ENCODE measurements at places on chromosomes 4 and X.

GRCh38 chrX:39854772-39855747 is 242.7 kb downstream of the BCOR start:
- DNase-seq, result no peak

DNA sequence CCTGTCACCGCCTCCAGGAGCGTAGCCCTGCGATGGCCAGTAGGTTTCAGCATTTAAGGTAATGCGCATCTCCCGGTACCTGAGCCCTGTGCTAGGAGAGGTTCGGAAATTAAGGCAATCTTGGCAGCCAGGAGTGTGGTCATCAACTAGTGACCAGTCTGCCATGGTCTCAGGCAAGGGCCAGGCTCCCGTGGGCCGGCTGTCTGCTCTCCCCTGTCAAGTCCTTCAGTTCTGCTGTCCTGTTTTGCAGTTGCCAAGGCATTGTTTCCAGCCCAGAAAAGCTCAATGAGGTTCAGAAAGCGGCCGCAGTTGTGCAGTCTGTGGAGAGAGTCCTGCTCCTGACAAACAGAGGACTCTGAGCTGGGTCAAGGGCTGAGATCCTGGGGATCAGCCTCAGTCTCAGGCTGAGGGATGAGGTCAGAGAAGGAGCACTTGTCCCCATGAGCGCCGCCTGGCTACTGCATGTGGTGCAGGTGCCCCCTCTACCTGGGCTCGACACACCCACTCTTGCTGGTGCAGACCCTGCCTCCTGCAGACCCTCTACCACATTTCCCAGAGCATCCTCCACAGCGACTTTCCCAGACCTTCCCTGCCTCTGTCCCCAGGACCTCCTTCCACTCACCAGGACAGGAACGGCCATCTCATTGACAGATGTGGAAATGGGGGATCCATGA is 53.4 kb upstream of the PSAPL1 start:
- DNase-seq, result no peak

DNA sequence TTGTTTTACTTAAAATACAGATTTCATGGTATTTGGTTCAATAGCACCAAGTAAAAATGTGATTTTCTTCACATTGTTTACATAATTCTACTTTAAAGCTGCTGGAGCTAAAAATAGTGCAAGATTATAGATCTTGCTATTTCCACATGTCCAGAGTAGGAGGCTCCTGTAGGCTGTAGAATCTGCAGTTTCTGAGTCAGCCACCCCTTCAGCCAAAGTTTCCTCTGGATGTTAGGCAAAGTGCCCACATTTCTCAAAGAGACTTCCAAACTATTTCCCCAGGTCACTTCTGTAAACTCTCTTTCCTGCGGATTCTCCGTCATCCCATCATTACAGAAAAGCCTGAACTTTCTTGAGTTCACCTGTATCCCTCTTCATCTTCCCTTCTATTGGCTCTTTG is 342.5 kb upstream of the FSTL5 start:
- no peak for DNase-seq

- DNase-seq, result no peak
Measured at GRCh38 chrX:39425124-39425806, 624.0 kb downstream of the MID1IP1 start.

DNA sequence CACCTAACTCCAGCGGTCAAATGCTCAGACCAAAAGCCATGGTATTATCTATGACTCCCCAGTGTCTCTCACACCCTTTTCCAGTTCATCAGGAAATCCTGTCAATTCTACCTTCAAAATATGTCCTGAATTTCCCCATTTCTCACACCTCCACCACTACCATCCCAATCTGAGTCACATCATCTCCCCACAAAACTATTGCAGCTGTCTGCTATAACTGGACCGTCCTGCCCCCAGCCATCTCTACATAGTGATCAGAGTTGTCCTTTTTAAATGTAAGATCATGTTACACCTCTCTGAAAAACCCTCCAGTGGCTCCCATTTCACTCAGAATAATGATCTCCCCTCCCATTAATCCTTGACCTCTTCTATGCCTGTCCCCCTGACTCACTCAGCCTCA is 6.8 kb upstream of the ODAPH start:
- DNase-seq, result no peak

GRCh38 chr4:76361689-76362412 is 55.3 kb downstream of the STBD1 start:
- no peak for DNase-seq

DNA sequence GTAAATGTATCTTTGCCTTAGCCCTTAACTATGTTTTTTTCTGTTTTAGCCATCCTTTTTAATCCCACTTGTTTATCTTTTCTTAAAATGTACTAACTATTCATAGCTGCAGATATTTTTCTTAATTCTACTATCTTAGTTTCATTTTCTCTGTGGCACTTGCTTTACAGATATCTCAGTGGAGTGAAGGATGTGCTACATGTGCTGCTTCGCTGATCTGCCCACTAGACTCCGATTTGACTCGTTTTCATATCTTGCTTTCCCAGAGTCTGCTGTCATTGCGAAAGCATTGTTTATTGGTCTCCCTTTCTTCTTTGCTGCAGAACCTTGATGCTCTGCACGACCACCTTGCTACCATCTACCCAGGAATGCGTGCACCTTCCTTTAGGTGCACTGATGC is 30.6 kb downstream of the GUCY1B1 start:
- DNase-seq, result no peak

DNA sequence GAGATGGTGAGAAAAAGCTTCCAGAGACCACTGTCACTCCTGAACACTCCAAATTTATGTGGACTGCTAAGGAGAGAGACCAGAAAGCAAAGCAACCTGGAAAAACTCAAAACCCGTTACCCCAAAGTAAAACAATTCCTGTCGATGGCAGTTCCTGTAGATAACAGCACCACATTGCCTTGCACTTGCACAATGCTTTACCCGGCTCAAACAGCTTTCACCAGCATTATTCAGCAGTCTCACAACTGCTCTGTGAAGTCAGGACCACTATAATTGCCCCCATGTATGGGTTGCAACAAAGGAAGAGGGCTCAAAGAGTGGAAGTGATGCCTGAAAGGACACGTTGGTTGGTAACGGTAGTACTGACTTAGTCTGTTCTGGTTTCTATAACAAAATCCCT is 234.8 kb downstream of the BCOR start:
- DNase-seq, result no peak

DNA sequence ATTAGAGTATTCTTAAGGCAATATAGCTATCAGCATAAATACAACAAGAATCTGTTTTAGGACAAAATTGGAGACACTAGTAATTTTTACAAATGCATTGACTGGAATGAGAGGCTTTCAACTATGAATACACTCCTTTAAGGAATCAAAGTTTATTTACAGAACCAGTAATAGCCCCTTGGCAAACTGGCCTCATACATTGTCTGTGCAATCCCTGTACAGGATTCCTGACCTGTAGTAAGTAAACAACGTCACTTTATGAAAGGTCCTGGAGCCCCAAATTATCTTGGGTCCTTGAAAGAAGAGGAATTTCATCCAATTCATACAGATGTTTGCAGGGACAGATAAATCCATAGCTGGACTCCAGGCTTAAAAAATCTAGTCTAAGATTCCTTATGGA is 25.4 kb upstream of the CXCL3 start:
- DNase-seq, result no peak

DNA sequence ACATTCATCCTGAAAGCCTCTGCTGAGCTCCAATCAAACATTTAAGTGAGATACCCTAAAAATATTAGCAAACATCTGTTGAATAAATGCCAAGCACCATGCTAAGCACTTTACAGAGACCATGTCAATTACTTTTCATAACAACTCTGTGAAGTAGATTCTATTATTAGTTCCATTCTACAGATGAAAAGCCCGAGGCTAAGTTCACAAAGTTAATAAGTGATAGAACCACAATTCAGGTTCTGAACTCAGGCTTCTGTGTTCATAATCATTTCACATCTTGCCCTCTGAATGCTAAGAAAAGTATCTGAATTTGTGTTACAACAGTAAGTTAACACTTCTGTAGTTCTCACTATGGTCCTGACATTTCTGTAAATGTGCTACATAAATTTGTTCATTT is 27.4 kb downstream of the SEL1L3 start:
- no peak for DNase-seq

DNA sequence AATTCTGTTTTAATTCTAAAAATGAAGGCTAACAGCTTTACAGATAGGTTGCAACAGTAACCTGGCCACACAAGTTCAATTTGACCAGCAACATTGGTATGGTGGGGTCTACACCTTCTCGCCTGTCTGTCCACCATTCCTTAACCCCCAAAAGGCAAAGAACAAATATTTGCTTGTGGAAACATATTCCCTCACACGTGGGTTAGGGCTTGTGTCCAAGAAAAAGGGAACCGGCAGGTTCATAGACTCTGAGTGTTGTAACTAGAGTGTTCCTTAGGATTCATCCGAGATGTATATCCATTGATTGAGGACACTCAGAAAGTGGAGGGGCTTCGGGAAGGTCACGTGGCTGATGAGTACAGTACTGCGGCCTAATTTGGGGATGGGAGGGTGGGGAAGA is 54.1 kb downstream of the C4orf51 start:
- no peak for DNase-seq

DNA sequence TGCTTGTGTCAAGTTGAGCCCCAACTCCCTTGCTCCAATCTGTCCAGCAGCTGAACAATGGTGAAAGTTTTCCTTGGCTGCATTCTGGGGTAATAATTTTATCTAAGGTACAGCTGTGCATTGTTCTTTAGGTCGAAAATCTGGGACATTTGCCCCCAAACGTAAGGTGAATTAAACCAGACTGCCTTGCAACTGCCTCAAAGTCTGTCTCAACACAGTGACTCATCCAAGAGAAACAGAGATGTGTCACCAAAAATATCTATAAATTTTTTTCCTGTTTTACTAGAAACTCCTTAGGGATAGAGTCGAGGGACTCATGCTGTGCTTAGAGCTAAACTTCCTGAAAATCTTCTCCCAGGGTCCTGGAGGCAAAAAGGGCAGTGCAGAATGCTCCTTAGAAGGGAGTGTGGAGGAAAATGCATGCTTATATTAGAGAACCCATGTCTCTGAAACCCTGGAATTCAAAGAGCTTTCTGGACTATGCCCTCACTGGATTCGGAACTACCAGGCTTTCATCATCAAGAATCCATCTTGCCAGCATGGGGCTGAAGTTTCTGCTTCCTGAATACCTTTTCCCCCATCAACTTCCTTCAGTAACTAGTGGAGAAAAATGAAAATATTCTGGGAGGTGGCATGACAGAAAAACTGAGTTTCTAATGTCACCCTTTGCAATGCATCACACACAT is 115.7 kb downstream of the PALLD start:
- no peak for DNase-seq

DNA sequence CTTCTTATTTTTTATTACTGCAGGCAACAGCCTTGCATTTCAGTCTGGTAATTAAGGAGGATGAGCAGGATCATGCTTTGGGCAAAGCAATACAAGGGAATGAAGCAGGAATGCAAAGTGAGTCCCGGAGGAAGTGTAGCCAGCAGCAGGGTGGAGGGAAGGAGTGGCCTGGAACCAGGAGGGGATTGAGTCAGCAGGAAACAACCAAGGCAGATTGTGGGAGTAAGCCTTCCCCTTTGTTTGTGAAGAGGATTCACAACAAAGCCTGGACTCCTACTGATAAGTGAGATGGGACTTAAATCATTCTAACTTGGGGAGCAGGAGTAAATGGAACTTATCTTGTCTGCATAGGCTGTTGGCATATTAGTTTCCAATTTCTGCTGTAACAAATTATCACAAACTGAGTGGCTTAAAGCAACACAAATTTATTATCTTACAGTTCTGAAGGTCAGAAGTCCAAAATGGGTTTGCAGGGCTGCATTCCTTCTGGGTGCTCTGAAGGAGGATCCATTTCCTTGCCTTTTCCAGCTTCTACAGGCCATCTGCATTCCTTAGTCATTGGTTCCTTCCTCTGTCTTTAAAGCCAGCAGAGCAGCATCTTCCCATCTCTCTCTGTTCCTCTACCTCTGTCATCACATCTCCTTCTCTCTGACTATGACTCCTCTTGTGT is 93.2 kb upstream of the AP1S2 start:
- DNase-seq, result no peak

DNA sequence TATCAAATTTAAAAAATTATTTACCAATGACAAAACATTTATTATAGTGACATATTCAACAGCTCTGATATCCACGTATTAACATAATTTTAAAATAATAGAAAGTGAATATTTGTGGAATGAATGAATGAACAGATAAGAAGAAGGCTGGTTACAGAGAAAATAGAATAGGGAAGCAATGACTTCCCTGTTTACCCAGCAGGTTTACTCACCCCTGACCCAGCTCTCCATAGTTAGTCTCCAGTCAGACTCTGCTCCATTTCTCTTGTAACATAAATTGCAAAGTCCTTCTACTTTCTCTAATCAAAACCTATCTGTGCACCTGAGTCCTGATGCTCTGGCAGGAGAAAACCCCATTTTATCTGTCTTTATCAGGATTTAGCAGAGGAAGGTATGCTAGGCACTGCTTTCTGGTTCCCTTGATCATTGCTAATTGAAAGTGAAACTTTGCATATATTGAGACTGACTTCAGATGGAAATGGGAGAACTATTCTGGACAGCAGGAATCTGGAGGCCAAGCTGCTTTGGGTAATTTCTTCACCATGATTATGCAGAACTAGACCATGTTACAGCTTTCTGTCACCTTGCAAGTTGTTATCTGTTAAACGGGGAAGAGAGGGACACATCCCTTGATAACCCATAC is 363.0 kb downstream of the FAT4 start:
- no peak for DNase-seq

DNA sequence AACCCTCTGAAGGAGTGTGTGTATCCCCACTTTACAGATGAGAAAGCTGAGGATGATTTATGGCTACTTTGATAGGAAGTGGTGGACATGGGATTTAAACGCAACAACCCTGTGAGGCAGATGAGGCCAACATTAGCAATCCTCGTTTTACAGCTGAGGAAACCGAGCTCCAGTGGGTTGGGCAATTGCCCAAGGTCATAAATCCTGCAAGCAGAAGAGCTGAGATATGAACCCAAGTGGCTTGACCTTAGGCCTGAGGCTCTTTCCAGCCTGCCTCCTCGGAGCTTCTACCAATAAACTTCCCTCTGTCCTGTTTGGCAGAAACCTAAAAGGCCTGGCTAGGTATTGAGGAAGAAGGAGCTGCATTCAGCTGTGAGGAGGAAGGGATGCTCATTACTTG is 185.5 kb upstream of the RBPJ start:
- DNase-seq, result no peak

DNA sequence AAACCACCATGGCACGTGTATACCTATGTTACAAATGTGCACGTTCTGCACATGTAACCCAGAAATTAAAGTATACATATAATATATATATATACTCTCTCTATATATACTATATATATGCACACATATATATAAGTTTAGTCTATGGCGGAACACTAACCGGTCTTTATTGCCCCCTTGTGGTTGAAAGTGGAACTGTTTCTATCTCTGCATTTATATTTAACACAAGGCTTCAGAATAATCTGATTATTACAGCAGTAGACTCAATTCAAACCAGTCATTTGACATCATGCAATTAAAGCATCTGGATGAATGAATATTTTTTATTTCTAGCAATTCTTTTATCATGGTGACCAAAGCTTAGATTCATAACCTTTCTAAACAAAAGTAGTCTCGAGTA is 14.6 kb downstream of the RAB9B start:
- no peak for DNase-seq

GRCh38 chrX:65932173-65933084 is 107.5 kb downstream of the VSIG4 start:
- no peak for DNase-seq

- DNase-seq, result no peak
Measured at GRCh38 chr4:78796526-78796925, 20.4 kb downstream of the BMP2K start.

All from NCI-H774 (cell line).